ENCODE measurements at places on chromosomes 11 and 22.

DNA sequence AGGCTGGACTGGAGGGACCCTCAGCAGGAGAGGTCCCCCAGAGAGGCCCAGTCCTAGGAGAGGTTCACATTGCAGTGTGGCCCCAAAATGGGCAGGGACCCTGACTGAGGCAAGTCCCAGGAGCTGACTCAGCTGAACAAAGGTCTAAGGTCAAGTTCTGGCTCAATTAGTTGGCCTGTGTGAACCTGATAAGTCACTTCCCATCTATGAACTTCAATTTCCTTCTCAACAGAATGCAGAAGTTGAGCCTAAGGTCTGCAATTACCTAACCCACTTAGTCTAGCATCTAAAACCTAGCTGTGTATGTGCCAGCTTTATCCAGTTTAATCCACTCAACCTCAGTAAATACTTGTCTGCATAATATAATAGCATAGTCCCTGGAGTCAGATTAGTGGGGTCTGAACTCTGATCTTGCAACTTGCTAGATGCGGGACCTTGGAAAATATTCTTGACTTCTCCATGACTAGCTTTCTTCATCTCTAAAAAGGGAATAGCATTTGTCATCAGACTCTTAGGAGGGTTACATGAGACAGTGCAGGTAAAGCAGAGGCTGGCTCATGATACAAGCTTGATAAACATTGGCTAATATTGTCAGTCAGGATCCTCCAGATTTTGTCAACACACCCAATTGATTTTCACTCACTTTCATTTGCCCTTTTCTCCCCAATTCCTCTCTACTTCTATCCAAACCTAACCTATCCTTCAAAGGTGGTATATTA, 465.5 kb downstream of the INSC start:
- no peak for DNase-seq

DNA sequence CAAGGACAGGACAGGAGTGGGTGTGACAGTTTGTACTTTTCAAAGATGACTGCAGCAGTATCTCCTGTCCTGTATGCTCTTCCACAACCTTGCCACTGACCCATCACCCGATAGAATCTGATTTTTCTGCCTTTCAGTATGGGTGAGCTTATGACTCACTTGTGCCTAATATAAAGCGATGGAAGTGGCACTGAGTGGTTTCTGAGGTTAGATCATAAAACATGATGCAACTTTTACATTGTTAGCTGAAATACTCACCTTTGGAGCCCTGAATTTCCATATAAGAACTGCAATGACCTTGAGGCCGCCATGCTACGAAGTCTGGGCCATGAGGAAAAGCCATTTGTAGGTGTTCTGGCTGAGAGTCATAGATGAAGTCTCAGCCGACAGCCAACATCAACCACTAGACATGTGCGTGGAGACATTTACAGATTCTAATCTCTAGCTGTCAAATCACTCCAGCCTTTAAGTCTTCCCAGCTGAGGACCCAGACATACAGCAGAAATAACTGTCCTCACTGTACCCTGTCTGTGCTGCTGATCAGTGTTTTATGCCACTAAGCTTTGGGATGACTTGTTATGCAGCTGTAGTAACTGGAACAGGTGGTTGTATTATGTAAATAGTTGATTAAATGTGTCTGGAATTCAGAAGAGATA, 105.9 kb upstream of the ARHGAP20 start:
- DNase-seq = no peak

DNA sequence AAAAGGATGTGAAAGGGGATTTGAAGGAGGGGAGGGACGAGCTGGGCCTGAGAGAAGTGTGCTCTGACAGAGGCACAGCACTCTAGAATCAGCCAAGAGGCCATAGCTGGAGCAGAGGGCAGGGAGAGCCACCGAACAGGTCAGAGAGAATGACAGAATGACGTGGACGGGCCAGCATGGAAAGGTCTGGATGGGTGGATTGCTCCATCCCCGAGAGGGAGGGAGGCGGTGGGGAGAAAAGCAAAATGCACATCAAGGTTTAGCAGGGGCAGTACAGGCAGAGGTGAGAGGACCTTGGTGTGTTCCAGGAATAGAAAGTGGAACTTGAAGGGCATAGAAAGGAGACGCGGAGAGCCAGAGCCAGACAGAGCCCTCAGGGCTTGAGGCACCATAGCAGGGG, 6.9 kb downstream of the PMM1 start:
- no peak for DNase-seq

GRCh38 chr22:49677495-49677889, 150.2 kb downstream of the BRD1 start:
- DNase-seq = no peak

DNA sequence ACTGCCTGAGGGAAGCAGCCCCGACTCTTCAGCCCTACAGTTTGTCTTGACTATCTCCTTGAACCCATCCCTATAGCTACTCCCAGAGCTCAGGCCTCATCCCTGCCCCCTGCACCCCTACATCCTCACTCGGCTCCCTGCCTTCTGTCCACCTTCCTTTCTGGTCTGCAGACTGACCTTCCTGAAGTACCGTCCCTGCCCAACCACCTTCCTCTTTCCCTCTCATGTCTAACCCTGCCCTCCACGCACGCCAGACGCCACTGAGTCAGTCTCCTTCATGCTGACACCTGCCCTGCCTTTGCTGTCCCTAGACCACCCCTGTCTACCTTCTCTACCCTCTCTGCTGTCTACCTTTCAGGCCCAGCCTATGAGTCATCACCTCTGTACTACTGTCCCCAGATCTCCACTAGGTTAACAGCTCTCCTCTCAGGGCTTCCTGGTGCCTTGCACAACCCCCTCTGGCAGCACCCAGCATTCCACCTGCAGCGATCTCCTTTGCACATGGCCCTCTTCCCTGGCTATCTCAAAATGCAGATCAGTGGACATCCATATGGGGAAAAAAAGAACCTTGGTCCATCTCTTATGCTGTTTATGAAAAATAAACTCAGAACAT, 8.9 kb downstream of the KCTD21 start:
- no peak for DNase-seq

DNA sequence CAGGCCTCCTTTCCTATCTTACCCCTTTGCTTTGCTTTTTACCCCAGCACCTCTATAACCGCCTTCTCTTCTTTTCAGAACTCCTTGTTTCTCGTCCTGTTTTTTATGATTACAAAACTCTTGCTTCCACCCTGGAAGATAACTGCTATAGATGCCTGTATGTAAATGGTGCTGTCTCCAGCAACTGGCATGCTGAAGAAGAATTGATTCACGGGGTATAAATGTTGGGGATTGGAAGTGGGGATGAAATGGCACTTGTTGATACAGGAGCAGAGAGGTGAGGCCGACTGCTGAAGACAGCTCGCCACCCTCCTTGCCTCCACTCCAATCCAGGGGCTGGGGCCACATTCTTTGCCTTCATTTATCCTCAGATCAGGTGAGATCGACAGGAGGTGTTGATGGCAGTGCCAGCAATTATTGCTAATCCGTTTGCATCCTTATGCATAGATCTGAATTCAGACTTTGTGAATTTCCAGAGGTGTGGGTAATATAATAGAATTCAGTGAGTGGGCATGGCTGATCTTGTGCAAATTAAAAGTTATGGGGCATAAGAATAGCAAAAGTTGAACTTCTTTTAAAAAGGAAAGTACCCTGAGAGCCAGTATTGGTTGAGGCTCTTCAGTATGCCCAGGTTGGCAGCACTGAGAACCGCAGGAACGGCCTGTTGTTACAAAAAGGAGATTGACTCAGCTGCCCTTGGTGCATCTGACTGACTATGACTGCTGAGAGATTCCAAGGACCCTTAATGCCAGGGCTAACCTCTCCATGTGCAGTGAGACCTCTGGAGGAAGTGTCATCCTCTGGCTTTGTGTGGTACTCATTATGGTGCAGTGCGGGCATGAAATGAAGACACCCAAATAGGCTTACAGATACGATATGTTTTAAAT, 5.3 kb downstream of the NEAT1 start:
- peak; percentile 72 for DNase-seq

DNA sequence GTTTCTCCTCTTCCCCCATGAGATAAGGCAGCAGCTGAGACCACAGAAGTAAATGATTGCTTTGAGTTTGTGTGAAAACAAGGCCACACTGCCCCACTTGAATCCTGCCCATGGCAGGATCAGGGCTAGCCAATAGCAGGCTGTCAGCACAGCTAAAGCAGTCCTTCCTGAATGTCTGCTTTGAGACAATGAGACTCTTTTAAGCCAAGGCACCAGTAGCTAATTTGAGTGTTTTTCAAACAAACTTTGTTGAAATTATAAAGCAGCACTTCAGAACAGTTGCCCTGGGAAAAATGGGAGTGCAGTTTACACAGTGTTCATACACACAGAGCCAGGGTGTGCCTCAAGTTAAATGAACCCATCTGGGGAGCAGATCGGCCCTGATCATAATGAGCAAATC, 103.5 kb upstream of the OR5AK2 start:
- DNase-seq = no peak

GRCh38 chr11:125626288-125626950, 1.5 kb downstream of the CHEK1 start:
- no peak for DNase-seq

- peak; percentile 62 for DNase-seq
Observed at GRCh38 chr22:38171927-38172831, 9.5 kb downstream of the PLA2G6 start.

DNA sequence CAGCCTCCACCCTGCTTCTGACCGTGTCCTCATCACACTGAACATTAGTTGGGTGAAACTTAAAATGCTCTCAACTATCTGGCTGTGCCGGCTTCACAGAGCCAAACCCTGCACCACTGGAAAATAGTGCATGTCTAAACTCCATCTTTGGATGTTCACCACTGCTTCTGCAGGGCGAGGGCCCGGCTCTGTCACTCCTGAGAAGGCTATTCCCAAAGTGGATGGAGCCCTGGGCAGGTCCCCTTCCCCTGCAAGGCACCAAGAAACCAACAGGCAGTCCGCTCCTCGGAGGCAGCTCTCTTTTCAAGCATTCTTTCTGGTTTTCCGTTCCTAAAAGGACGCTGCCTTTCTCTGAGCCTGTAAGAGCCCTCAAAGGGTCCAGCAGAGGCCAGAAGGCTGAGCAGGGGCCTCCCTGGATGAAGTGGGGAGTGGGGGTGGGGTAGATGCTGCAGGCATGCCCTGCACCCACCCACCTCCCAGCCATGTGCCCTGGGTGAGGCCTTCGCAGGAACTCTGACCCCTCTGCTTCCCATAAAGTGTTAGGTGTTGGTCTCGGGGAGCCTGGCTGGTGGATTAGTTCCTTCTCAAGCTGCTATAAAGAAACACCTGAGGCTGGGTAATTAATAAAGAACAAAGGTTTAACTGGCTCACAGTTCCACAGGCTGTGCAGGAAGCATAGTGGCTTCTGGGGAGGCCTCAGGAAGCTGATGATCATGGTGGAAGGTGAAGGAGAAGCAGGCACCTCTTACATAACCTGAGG, 23.3 kb downstream of the LINC01488 start:
- no peak for DNase-seq

DNA sequence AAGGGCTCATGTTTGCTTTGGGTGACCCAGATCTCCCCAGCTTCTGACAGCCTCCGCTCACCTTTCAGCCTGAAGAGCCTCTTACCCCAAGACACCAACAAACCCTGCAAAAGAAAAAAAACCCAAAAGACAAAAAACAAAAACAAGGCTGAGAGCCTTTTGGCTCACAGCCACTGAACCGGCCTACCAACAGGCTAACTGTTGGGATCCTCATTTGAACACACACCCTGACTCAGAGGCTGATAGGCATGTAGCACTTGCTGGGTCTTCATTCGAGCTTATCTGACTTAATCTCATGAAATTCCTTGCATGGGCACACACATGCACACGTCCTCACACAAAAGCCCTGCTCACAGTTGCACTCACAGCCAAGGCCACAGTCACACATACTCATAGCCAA, 22.9 kb upstream of the TSKU start:
- DNase-seq = peak; percentile 74

GRCh38 chr22:19974268-19974861, 32.7 kb upstream of the TXNRD2 start:
- peak; percentile 83 for DNase-seq

DNA sequence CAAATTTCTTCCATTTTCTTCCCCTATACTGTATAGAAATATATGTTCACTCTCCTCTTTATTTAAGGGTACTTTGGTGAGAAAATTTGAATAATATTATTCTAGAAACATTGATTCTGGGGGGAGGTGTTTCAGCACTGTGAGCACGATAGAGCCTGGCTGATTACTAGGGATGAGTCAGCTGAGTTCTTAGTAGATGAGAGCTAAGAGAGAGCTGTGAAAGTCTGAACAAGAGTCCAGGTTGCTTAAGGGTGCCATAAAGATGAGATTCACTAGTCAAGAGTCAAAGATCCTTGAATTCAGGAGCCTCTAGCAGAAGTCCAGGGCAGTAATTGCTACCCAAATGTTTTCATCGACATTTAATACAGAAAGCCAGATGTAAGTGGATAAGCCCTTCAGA, 756.6 kb upstream of the API5 start:
- DNase-seq = no peak

- DNase-seq = no peak
Observed at GRCh38 chr11:71200761-71201160, 51.6 kb downstream of the SHANK2 start.

DNA sequence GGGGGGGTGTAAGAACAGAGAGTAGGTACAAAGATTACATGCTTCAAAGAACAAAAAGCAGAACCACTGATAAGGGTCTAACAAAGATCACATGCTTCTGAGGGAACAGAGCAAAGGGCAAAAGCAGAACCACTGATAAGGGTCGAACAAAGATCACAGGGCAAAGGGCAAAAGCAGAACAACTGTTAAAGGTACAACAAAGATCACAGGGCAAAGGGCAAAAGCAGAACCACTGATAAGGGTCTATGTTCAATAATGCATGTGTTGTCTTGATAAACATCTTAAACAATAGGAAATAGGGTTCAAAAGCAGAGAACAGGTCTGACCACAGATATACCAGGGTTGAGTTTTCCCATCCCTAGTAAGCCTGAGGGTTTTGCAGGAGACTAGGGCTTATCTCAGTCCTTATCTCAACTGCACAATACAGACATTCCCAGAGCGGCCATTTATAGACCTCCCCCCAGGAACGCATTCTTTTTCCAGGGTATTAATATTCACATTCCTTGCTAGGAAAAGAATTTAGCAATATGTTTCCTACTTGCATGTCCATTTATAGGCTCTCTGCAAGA, 81.9 kb upstream of the PGR start:
- DNase-seq = no peak

DNA sequence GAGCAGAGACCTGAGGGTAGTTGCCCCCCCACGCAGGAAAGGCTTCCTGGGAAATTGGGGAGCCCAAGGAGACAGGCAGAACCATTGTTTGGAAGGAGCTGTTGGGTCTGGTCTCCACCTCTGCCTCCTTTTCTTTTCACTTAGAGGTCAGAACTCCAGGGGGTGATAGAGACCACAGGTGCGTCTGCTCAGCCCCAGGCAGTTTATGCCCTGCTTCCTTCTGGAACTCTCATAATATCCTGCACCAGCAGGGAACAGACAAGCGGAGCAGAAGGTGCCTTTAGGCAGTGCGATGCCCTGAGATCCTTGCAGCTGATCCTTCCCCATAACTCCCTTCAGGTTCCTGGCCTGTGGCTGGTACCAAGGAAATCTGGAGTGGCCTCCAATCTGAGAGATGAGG, 120.2 kb downstream of the NECTIN1 start:
- no peak for DNase-seq

All from hematopoietic multipotent progenitor cell treated with erythropoietin and hydrocortisone succinate and interleukin-3 and kit ligand, for 8 days (in vitro differentiated cells).